Fibroblast of lung (primary cell): ENCODE measurements at places on chromosomes 13 and 19. TPM values are rescaled to one million over a fixed set of nuclear protein-coding genes. Genes with fewer than 3 reads are reported as not detected.

The C19orf67 gene
- not detected in 2 replicates for total RNA-seq

The ZNF98 gene
- total RNA-seq = 0.50 TPM in 1 of 2 replicates, not detected in the other

The TEX26 gene
- total RNA-seq = 0.26 and 0.66 TPM in 2 replicates

The C19orf81 gene
- total RNA-seq = not detected in 2 replicates

The ITPKC gene
- 19.5 and 23.1 TPM in 2 replicates for total RNA-seq

The IRS2 gene
- 2.3 TPM in 2 replicates for total RNA-seq

The VSTM1 gene
- not detected in 2 replicates for total RNA-seq

The SBSN gene
- total RNA-seq = 4.1 and 9.0 TPM in 2 replicates

The ZNF730 gene
- total RNA-seq = 1.0 and 1.3 TPM in 2 replicates

The UQCR11 gene
- 89.2 and 110 TPM in 2 replicates for total RNA-seq

The KL gene
- total RNA-seq = under 0.01 and 0.17 TPM in 2 replicates

The TRPC4 gene
- 1.7 and 2.6 TPM in 2 replicates for total RNA-seq

The CEACAM8 gene
- not detected in 2 replicates for total RNA-seq

The SPRY2 gene
- total RNA-seq = 9.8 and 13.0 TPM in 2 replicates

The C5AR1 gene
- total RNA-seq = under 0.01 and 0.33 TPM in 2 replicates

The KLF1 gene
- total RNA-seq = under 0.01 TPM in 1 of 2 replicates, not detected in the other

The MRPS31 gene
- 14.2 and 14.9 TPM in 2 replicates for total RNA-seq
